Stimulated activated CD4-positive, alpha-beta T cell treated with anti-CD3 and anti-CD28 coated beads, Interleukin-15, amount 100 ng/mL, for 1 hour (primary cell): ENCODE measurements at places on chromosomes 2 and 18.

- DNase-seq: no peak
Measured at GRCh38 chr2:235191978-235192377, 240.2 kb downstream of the SH3BP4 start.

DNA sequence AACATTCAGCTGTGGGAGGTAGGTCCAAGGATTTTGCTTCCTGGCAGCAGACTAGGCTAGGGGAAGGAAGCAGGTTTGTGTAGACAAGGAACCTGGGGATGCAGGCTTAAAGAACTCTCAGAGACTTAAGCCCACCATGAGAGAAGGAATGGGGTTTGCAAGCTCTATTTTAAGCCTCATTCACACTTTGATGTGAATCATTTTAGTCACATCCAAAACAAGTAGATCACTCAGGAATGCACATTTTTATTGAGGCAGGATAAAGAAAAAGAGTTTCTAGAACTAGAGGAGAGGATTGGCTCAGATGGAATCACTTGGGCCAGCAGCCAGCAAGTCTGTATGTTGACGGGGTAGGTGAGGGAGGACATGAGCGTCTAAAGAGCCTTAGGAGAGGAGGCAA lies 3.3 kb upstream of the NAPG start:
- no peak for DNase-seq

- no peak for DNase-seq
Measured at GRCh38 chr2:165778187-165778556, 15.9 kb downstream of the GALNT3 start.

- no peak for DNase-seq
Measured at GRCh38 chr2:227164763-227165291, 403 bp downstream of the COL4A3 start.

DNA sequence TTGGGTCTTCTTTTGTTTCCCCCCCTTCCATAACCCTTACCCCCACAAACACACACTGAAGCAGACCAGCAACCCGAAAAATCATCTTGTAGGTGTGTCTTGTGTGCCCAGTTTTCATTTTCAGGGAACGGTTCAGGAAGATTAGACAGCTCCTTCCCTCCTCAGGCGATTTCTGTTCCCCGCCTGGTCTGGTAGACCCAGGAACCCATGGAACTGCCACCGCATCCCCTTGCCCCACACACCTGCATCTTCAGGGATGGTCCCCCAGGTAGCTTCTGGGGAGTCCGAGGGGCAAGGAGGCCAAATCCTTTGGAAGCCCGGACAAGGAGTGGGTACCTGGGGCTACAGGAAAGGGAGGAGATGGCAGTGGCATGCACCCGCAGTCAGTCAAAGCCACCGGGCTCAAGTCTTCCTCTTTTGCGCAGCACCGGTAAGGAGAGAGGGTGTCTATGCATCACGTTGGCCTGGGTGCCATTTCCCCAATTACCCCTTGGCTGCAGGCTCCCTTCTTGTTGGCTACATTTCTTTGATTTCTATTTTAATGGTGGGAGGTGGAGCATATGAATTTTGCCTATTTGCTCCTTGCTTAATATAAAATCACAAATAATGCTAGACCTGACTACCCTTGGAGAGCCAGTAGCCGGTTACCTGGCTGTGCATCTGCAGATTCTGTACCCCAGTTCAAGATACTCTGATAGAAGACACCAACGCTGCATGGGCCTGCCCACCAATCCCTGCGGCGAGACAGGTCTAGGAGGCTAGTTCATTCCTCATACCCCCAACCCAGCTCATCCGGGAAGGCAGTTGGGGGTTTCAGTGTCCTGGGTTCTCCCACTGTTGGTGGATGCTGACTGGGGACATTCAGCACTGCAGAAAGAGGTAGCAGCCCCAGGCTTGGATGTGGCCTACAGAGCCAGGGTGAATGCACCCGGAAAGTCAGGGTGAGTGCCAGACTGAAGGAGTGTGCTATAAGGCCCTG lies 30.0 kb upstream of the ATP6V1B1 start:
- no peak for DNase-seq

GRCh38 chr2:88897715-88898114 lies 206.2 kb downstream of the RPIA start:
- DNase-seq: no peak

- no peak for DNase-seq
Measured at GRCh38 chr2:239181903-239182581, 218.8 kb downstream of the HDAC4 start.

- no peak for DNase-seq
Measured at GRCh38 chr2:238027058-238027457, 33.7 kb upstream of the SCLY start.

- DNase-seq: no peak
Measured at GRCh38 chr2:80139001-80139400, 165.6 kb downstream of the LRRTM1 start.

- no peak for DNase-seq
Measured at GRCh38 chr2:178074123-178075005, 1.8 kb upstream of the PDE11A start.

- DNase-seq: no peak
Measured at GRCh38 chr2:200950378-200950777, 13.1 kb downstream of the ORC2 start.

GRCh38 chr2:4140281-4140970 lies 437.1 kb downstream of the DCDC2C start:
- no peak for DNase-seq

GRCh38 chr2:112640800-112641675 lies 4.7 kb upstream of the SLC20A1 start:
- DNase-seq: no peak

- DNase-seq: no peak
Measured at GRCh38 chr18:70376137-70376913, 87.5 kb downstream of the SOCS6 start.

GRCh38 chr2:763766-764525 lies 86.7 kb upstream of the TMEM18 start:
- no peak for DNase-seq

DNA sequence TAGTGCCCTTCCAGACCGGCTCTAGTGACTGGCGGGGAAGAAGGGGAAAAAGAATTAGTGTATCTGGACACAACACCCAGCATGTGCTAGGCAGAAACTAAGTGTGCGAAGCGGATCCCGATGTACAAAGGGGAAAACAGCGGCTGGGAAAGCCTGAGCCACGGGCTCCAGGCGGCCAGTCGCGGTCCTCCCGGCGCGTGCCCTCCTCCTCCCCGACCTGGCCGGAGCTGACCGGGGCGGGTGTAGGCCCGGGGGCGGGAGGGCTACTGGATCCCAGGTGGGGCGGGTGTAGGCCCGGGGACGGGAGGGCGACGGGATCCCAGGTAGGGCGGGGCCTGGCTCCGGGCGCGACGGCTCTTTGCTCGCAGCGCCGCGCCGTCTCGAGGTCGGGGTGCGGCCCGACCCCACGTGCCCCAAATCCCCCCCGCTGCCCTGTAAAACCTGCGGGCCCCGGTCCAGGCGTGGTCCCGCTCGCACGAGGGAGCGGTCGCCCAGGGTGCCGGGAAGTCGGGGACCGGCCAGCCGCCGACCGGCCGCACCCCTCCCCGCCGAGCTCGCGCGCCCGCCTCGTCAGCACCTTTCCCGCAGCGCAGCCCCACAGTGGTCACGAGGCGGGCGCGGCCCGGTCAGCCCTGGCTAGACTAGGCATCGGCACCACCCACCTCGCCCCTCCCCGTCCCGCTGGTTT lies 48.8 kb downstream of the C2orf42 start:
- DNase-seq: no peak

GRCh38 chr2:207156451-207157161 lies 9.1 kb downstream of the KLF7 start:
- DNase-seq: no peak

- no peak for DNase-seq
Measured at GRCh38 chr18:52598921-52599320, 258.9 kb downstream of the DCC start.

GRCh38 chr2:207334624-207335371 lies 169.1 kb upstream of the KLF7 start:
- DNase-seq: peak; percentile 12

- DNase-seq: no peak
Measured at GRCh38 chr2:234676783-234677450, 180.0 kb upstream of the ARL4C start.

DNA sequence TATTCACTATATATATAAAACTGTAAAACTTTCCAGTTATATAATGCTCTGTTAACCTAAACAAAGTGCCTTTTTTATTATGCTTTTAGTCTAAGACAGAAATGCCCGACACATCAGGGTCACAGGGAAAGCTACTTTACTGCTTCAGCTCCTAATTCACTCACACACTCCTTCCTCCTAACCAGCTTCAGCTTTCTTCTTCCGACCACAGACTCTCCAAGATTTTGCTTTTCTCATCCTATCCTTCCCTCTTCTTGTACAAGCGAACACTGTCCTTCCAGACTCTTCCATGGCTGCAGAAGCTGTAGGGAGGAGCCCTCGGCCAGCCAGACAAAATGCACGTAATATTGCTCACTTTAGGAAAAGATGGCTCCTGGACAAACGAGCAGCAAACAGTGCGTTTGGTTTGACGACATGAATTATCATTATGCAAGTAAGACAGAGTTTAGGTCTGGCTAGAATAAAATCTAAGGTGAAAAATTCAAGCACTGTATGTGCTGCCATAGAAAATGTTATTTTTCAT lies 47.5 kb upstream of the HNRNPA3 start:
- DNase-seq: no peak

- no peak for DNase-seq
Measured at GRCh38 chr2:230447455-230448451, 31.8 kb downstream of the SP100 start.

DNA sequence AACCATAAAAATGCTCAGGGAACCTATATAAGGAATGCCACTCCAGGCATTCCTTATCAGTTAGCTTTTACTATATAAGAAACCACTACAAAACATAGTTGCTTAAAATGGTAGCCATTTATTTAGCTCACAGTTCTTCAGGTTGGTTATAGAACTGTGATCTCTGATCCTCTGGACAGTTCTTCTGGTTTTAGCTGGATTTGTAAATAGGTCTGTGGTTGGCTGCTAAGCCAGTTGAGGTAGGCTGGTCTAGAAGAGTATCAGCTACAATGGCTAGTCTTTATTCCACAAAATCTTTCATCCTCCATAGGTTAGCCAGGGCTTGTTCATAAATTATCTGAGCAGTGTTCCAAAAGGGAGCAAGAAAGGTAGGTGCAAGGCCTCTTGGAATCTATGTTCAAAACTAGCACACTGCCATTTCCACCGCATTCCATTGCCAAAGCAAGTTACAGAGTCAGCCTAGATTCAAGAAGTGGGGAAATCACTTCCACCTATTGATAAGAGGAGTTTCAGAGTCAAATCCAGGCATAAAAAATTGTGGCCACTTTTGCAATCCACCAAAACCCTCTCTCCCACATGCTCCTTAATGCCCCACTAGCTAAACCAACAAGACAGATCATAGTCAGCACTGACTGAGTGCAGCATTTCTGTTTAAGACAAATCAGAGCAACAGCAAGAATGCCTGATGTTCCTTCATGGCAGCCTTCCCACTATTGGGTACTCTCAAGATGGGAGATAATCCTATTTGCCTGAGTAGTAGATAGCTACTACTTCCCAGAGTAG lies 146.4 kb downstream of the IRS1 start:
- DNase-seq: no peak

- no peak for DNase-seq
Measured at GRCh38 chr2:11778416-11778815, 32.0 kb downstream of the LPIN1 start.

- DNase-seq: no peak
Measured at GRCh38 chr2:98483257-98483861, 38.7 kb downstream of the INPP4A start.

DNA sequence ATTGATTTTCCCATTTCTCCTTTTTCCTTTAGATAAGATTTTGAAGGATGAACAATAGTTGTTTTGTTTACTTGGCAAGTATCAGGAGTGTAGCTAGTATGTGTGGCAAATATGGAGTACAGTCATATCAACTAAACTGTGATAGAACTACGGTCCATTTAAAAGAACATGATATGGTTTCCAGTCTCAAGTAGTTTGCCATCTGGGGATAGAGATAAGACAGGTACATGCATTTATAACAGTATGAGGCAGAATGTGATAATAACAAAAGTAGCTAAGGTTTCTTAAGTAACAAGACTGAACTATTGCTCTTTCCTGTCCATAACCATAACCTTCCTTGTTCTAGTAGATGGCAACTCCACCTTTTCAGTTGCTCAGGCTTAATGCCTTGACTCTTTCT lies 75.6 kb upstream of the TACR1 start:
- no peak for DNase-seq

- DNase-seq: no peak
Measured at GRCh38 chr2:168816369-168816768, 13.9 kb downstream of the NOSTRIN start.
